ENCODE measurements at places on chromosomes 4 and X. TPM values are rescaled to one million over a fixed set of nuclear protein-coding genes. Genes with fewer than 3 reads are reported as not detected.

Gene GSX2
- not detected for total RNA-seq

Gene PDE6B
- not detected for total RNA-seq

Gene SPOCK3
- total RNA-seq: 0.22 TPM

Gene PPEF1
- total RNA-seq: 1.5 TPM

Gene NEUROG2
- total RNA-seq: not detected

Gene CNOT6L
- 8.8 TPM for total RNA-seq

Gene GYPB
- total RNA-seq: not detected

Gene ARSJ
- total RNA-seq: 4.6 TPM

Gene MFAP3L
- total RNA-seq: 3.7 TPM

Gene SSX2B
- not detected for total RNA-seq

Gene TMEM131L
- total RNA-seq: 8.5 TPM

Gene PNMA6F
- total RNA-seq: not detected

Gene UGT2A1
- total RNA-seq: not detected
